Kidney glomerular epithelial cell (primary cell): ENCODE measurements at places on chromosomes 6 and 20.

DNA sequence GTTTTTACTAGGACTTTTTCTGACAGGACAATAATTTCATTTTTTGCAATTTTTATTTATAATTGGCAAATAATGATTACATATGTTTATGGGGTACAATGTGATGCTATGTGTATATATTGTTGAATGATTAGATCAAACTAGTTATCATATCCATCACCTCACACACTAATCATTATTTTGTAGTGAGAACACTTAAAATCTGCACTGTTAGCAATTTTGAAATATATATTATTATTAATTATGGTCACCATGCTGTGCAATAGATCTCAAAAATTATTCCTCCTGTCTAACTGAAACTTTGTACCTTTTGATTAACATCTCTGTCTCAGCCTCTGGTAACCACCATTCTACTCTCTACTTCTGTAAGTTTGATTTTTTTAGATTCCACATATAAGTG, 378.7 kb downstream of the PLCB1 start:
- DNase-seq, result no peak

DNA sequence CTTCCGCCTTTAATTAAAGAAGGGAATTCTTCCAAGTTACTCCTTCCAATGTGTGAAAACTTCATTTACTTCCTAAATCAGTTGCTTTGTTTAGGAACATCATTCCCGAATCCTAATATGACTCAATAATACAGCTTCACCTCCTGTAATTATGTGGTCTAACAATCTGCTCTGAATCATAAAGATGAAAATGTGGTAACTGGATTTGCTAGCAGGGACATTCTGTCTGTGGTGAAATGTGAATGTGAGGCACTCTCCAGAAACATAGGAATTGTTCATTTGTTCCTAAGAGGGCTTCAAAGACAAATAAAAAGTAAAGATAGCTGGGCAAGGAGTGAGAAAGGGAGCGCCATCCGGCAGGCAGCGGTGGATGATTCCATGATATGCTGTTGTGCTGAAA, 678.1 kb downstream of the KIF16B start:
- DNase-seq, result no peak

- no peak for DNase-seq
These were observed 88.8 kb downstream of the TAF4 start for GRCh38 chr20:61976644-61977418.

- DNase-seq, result no peak
These were observed 51.3 kb downstream of the GRM4 start for GRCh38 chr6:34094474-34095135.

DNA sequence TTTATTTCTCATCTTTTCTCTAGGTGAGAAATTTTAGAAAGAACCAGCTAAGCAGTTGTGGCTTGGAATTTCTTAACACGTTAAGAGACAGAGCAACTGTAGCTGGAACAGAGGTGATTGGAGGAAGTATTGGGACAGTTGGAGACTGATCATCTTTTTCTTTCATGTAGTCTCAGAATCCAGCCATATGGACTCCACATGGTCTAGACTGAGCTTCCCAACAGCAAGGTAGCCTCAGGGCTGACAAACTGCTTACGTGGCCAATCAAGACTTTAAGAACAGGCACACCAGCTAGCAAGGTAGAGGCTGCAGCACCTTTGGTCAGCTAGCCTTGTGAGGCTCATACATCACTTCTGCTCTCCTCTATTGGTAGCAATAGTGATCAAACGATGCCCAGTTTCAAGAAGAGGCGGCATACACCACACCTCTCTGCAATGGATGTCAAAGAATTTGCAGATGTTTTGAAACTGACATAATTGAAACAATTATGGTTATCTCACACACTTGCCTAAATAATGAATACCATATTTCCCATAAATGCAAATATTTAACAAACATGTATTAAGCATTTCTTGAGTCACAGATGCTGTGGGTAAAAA, 590.5 kb upstream of the SLC35B3 start:
- DNase-seq, result no peak

DNA sequence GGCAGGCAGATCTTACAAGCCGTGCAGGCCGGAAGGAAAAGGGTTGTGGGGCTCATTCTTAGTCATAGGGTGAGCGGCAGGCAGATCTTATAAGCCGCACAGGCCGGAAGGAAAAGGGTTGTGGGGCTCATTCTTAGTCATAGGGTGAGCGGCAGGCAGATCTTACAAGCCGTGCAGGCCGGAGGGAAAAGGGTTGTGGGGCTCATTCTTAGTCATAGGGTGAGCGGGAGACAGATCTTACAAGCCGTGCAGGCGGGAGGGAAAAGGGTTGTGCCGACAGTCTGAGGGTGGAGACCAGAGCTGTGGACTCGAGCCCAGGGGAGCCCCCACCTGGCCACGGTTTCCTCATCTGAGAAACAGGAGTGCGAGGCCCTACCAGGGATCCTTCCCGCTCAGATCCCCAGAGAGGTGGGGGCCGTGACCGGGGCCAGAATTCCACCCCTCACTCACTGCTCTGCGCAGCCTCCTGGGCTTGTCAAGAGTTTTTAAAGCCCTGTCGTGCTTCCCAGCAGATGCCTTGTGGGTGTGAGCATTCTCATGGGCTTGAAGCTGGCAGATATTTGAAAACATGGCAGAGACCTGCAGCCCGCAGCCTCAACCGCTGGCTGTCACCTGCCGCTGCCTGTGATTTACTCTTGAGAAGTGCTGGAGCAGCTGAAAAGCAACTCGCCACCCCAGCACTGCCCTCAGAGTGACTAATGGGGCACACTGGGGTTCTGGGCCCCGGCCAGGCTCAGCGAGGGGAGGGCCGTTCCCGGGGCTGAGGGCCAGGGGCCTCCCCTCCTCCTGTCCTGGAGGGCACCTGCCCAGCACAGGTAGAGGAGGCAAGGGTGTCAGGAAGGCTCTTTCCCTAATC, 31.9 kb downstream of the NTSR1 start:
- DNase-seq, result no peak

GRCh38 chr6:85364344-85364743, 85.5 kb upstream of the NT5E start:
- DNase-seq, result no peak

GRCh38 chr20:57555457-57556184, 5.3 kb upstream of the PCK1 start:
- DNase-seq, result no peak

DNA sequence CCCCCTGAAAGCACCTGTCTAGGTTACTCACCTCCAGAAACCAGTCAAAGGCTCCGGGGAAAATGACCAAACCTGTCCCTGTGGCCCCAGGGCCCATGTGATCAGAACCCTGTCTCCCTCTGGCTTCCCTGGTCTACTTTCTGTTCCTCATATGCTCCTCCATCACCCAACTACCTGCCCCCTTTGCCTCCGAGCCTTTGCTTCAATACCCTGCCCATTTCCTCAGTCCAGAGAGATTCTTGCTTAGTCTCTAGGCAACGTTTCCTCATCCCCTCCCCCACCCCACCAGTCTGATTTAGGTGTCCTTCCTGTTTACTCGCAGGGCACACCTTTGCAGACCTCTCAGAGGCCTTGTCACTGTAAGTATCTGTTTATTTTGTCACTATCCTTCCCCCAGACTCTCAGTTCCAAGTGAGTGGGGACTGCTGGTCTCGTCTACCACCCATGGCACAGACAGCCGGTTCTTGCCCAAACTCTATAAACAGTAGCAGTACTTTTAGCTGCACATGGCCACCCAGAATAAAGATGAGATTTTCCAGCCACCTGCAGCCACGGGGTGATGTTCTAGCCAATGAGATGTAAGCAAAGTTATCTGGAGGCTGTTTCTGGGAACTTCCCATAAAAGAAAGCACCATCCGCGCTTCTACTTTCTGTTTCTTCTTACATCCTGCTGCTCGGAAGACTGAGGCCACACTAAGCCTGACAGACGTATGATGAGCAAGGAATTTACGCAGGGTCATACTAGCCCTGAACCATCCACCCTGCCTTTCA, 13.3 kb downstream of the ELOVL5 start:
- no peak for DNase-seq

DNA sequence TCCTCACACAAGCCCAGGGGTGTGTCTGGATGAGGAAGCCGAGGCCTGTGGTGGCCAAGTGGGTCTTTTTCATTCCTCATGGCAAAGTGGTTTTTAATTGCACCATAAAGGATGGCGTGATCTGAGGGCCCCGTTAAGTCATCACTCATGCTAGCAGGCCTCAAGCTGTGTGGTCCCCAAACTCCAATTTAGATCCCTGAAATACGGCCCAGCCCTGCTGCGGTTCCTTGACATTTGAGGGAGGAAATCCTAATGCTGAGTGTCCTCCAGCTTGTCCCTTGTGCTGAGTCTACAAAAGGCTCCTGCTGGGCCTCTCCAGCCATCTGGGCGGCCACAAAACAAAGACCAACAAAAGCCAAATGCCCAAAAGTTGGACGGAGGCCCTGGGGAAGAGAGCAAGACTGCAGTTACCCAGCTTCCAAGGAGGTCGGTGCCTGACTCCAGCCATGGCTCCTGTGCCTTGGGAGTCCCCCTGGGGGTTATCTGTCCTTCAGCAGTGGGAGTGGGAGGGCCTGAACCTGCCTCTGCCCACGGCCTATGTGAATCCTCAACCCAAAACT, 162.3 kb upstream of the PDE10A start:
- DNase-seq, result no peak

DNA sequence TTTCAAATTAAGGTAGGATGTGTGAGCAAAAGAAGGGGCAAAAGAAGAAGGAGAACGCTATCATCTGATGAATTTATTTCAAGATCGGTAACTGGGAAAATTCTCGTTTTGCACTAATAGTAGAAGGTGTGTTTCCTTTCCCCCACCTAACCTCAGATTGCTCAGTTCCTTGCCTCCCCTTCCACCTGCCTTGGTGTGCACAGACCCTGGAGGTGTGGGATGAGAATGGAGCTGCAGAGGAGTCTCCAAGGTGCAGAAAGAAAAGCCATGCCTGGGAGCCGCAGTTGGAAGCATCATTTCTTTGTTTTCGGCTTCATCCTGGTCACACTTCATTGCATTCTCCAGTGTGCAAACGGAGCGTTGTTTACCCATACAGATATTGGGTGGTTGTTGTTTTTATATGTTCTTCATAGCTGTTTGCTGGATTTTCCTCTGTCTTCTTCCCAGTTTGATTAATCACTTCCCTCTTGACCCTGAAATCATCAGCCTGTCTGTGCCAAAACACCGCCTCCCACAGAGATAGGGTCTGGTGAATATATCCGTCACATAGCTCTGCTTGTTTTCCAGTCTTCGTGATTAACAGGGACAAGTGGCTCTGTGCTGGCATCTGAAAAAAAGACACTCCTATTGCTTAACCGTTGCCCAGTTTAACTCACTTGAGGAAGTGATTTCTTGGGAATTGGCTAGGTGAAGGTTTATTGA, 40.2 kb upstream of the NEDD9 start:
- DNase-seq, result peak; percentile 62

GRCh38 chr6:37628611-37629320, 68.9 kb downstream of the MDGA1 start:
- DNase-seq, result peak; percentile 24

DNA sequence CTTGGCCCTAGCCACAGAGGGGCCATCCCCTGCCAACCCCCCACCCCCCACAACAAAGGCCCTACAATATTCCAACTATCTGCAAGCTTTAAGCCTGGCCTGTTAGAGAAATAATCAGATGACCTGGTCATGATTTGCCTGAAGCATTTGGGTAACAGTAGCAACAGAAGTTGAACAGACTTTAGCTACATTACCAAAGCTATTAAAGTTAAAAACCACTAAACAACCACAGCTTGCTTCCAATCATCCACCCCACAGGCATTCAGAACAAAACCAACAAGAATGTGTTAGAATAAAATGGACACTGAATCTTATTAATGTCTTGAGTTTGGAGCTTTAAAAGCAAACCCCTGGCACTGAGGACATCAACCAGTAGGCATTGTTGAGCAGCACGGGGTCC, 250.9 kb downstream of the LRFN2 start:
- no peak for DNase-seq

DNA sequence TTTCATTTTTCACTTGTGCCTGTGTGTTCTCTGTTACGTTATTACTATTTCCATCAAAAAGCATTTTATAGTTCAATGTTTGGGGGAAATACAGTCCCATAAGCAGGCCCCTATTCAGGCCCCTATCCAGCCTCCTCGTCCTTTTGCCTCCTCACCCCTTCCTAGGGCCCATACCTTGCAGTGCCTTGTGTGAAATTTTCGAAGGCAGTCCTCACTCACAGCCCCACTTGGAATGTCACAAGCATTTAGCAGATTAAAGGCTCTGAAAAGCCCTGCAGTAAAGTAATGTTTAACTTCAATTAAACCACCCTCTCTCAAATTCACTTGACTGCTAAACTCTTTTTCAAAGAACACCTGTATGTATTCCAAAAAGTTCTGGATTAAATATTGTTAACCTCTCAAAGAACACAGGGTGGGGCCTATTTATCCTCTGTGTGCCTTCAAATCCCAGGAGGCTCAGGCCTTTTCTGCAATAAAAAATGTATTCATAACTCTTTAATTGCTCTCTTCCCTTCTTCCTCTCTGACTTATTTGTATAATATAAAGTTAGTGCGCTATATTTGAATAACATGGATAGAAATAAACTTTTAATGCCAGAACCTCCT, 202.5 kb downstream of the FOXA2 start:
- no peak for DNase-seq

DNA sequence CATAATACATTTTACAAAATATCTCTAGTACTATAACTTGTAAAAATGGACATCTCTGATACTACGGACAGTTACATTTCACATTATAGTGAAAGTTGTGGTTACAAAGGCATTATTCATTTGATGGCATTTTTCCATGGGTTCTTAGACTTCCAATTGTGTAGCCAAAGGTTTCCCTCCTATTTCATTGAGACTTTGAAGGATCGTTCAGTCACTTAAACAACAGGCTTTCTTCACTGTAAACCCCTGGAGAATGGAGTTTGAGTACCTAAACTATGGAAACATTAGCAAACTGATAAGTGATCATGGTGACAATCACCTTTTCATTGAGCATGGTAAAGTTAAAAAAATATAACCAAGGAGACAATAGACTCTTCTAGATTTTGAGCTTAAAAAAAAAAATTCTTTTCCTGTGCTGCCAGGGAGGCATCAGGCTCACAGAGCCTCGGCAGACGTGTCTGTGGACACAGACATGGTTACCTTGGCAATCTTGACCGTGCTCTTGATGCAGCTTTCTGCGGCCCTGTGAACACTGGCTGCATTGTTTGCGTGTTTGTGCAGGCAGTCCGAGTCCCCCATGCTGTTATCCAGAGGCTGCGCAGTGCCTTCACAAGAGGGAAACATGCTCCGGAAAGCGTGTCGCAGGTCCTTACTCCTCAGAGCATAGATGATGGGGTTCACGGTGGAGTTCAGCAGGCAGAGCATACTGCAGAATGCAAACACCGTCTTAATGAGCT, 22.6 kb downstream of the CNR1 start:
- no peak for DNase-seq

DNA sequence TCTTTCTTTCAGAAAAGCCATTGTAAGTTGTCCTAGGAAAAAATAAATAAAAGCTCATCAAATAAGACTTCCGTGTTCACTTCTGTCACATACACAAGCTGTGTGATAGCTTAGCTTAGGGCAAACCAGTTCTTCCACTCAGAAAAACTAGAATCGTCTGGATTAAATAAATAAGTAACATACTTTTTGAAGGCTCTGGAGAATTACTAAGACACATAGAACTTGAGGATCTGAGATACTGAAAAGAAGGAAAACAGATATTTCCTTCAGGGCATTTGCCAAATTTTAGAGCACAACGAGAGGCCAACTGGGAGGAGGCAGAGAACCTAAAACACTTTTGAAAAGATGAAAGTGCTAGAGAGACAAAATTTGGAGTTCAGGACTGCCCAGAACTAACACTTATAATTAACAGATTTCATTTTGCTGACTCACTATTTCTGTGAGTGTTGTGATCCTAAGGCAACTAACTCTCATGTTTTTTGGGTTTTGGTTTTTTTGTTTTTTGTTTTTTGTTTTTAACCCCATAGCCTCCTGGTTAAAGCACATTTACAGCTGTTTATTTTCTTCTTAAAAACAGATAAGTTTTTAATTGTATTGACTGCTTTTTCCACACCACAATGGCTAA, 38.7 kb upstream of the THEMIS start:
- DNase-seq, result no peak

GRCh38 chr6:92122746-92123145, 1296.6 kb downstream of the EPHA7 start:
- no peak for DNase-seq
